ENCODE measurements at places on chromosomes 7 and 10.

- no peak for DNase-seq
These were observed 162.6 kb downstream of the UBE2H start for GRCh38 chr7:129790136-129790535.

GRCh38 chr10:95440756-95441546, 120.2 kb downstream of the SORBS1 start:
- DNase-seq: no peak

DNA sequence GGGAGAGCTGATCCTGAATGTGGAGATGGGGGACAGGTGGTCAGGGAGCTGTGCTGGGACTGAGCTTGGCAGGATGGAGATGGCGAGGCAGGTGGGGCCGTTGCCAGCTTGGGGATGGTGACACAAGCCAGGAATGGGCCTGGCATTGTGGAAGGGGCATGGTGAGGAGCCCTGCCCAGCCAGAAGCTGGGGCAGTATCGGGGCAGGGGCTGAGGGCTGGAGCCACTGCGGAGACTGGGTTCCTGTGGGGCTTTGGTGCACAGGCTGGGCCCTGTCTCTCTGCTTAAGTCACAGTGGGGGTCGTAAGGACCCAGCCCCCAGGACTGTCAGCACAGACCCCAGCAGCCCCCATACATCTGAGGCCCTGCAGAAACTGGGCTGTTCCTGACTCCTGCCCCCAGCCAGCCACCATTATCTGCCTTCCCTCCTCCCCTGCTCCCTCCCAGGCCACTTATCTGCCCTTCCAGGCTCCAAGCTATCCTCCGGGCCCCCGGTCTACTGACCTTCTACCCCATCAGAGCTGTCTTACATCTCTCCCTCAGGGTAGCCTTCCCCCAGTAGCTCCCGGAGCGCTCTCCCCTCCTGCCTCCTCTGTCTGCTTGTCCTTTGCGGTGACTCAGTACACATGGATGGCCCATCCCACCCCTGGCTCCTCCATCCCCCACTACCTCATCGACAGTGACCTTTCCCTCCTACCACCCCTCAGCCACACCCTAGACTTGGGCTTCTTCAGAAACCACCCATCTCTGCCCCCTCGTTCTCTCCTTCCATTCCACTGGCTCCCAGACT, 44.2 kb downstream of the PPIF start:
- no peak for DNase-seq

GRCh38 chr7:26007510-26007909, 144.5 kb upstream of the NFE2L3 start:
- no peak for DNase-seq

DNA sequence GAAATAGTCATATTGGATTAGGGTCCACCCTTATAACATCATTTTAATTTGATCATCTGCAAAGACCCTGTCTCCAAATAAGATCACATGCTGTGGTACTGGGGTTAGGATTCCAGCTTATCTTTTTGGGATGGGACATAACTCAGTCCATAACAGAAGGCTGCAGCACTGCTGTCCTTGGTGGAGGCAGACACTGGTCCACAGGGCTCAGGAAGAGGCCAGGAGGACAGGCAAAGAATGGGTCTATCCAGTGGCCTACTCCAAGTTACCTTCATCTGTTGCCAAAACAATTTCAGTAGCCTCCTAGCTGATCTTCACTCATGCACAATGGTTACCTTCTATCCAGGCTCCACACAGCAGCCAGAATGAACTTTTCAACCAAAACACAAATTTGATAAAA, 387.0 kb downstream of the GRID1 start:
- DNase-seq: no peak

DNA sequence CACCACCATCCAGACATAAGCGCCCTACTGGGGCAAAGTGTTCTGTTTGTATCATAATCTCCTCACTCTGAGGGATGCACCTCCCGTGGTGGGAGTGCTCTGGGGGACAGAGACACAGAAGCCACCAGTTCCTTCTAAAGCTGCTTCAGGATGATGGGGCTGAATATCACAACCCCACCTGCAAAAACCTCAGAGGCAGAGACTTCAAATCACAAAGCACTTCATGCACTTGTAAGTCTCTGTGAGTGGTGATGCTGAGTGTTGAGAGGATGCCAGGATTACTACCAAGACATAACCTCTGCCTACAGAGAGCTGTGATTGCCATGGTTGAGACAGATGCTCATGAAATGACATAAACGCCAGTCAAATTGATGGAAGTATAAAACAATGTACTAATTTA, 255.5 kb downstream of the CALN1 start:
- DNase-seq: no peak

DNA sequence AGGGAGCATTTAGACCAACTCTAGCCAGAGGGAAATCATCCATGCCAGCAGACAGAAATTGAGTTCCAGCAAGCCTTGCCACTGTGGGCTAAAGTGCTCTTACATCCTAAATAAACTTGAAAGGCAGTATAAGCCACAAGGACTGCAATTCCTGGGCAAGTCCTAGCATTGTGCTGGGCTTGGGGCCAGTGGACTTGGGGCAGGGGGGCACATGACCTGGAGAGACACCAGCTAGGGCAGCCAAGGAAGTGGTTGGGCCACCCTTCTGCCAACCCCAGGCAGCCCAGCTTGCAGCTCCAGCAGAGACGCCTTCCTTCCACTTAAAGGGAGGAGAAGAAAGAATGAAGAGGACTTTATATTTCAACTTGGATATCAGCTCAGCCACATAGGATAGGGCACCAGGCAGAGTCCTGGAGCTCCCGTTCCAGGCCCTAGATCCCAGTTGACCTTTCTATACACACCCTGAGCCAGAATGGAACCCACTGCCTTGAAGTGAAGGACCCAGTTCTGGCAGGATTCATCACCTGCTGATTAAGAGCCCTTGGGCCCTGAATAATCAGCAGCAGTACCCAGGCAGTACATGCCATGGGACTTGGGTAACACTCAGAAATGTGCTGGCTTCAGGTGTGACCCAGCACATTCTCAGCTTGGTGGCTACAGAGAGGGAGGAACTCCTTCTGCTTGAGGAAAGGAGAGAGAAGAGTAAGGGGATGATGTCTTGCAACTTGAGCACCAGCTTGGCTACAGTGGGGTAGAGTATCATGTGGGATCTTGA, 153.0 kb downstream of the GNAI1 start:
- DNase-seq: no peak

- DNase-seq: no peak
These were observed 44.0 kb upstream of the VDAC2 start for GRCh38 chr10:75166623-75166972.

GRCh38 chr7:21175714-21176113, 252.2 kb upstream of the SP4 start:
- no peak for DNase-seq

- no peak for DNase-seq
These were observed 90.6 kb downstream of the FAM171A1 start for GRCh38 chr10:15280462-15280861.

DNA sequence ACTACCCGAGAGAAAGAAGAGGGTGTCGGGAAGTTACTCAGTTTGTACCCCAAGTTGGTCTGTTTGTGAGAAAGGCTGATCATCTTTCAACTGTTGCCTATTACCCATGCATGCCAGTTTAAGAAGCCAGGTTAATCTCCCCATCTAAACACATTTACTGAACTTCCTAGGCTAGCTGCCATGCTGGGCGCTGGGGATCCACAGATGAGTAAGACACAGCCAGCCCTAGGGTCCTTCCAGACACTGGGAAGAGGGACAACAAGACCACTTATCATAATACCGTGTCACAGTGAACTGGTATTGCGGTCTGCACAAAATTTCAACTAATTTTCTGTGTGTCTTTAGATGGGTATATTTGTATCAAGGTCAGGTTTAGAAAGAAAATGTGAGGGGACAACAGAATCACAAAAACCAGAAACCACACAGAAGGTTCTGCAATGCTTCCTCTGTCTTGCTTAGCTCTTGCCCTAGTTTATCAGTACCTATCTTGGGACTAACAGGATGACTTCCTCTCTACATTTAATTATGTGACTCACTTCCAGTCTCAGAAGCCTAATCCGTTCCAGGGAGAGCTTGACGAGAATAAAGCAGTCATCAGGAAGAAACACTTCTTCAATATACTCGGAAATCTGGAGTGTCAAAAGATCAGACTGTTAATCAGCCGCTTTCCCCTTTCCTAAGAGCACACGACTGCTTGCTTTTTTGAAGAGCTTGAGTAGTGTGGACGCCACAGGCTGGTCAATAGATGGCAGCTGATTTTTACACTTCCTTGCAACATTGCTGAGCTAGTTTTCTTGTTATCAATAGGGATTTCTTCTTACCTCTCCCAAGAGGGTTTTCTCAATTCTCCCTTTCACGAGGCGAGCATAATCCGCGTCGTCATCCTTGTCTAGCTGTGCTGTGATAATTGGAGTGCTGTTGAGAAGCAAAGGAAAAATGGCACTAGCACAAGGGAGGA, 45.7 kb downstream of the POLR3A start:
- no peak for DNase-seq

DNA sequence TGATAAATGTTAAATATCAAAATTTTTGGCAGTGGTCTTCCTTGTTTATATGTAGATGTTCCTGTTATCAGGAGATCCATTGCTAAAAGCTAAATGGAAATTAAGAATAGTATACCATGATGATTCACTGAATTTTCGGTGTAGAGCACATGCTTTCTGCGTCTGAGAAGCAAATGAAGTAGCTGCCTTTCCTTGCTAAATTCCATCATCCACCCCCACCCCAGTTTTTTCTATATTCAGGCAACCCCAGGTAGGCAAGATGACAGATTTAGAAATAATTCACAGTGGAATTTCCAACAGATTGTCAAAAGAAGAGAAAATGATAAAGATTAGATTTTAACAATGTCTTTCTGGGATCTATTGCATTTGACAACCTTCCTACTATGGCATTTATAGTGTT, 231.9 kb downstream of the PLXDC2 start:
- no peak for DNase-seq

DNA sequence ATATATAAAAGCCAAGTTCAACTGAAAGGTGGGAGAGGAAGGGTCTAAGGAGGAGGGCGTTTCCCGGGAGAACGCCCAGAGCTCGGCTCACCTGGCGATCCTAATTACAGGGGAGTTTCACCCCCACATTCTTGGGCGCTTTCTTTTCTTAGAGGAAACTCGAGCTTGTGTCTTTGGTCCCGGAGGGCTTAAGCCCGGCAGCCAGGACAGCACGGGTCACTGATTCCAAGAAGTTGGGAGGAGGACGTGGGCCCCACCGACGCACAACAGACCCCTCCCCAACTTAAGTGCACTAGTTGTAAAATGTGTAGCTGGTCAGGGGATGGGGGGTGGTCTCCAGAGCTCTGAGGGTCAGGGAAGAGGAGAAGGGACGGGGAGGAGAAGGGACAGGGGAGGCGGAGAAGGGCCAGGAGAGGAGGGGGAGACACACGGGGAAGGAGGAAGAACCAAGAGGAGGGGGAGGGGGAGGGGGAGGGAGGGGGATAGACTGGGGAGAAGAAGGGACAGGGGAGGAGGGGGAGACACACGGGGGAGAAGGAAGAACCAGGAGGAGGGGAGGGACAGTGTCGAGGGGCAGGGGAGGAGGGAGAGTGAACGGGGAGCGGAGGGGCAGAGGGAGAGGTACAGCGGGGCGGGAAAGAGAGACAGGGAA, 874 bp downstream of the BAIAP2L1 start:
- DNase-seq: no peak

DNA sequence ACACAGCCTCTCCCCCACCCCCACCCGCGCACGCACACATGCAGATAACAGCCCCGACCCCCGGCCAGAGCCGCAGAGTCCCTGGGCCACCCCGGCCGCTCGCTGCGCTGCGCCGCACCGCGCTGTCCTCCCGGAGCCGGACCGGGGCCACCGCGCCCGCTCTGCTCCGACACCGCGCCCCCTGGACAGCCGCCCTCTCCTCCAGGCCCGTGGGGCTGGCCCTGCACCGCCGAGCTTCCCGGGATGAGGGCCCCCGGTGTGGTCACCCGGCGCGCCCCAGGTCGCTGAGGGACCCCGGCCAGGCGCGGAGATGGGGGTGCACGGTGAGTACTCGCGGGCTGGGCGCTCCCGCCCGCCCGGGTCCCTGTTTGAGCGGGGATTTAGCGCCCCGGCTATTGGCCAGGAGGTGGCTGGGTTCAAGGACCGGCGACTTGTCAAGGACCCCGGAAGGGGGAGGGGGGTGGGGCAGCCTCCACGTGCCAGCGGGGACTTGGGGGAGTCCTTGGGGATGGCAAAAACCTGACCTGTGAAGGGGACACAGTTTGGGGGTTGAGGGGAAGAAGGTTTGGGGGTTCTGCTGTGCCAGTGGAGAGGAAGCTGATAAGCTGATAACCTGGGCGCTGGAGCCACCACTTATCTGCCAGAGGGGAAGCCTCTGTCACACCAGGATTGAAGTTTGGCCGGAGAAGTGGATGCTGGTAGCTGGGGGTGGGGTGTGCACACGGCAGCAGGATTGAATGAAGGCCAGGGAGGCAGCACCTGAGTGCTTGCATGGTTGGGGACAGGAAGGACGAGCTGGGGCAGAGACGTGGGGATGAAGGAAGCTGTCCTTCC, 620 bp downstream of the EPO start:
- no peak for DNase-seq

GRCh38 chr10:122152544-122152943, 118.6 kb upstream of the BTBD16 start:
- DNase-seq: no peak

DNA sequence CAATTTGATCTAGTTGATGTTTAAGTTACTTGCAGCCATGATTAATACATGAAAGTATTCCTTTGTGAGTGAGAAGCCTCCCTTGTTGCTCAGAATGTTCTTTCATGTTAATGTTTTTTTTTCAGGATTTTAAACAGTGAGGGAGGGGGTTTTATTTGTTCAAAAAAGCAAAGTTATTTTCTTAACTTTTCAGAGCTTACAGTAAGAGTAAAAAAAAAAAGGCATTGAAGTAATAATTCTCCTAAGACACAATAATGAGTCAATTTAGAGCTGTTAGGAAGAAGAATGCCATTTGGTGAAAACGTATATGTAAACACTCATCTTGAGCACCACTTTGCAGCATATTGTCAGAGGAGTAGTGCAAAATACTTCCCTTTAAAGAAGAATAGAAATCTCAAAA, 105.8 kb downstream of the SEMA3A start:
- no peak for DNase-seq

GRCh38 chr7:102253973-102254370, 32.7 kb upstream of the SH2B2 start:
- DNase-seq: no peak

GRCh38 chr7:105642264-105642663, 61.0 kb upstream of the EFCAB10 start:
- no peak for DNase-seq

DNA sequence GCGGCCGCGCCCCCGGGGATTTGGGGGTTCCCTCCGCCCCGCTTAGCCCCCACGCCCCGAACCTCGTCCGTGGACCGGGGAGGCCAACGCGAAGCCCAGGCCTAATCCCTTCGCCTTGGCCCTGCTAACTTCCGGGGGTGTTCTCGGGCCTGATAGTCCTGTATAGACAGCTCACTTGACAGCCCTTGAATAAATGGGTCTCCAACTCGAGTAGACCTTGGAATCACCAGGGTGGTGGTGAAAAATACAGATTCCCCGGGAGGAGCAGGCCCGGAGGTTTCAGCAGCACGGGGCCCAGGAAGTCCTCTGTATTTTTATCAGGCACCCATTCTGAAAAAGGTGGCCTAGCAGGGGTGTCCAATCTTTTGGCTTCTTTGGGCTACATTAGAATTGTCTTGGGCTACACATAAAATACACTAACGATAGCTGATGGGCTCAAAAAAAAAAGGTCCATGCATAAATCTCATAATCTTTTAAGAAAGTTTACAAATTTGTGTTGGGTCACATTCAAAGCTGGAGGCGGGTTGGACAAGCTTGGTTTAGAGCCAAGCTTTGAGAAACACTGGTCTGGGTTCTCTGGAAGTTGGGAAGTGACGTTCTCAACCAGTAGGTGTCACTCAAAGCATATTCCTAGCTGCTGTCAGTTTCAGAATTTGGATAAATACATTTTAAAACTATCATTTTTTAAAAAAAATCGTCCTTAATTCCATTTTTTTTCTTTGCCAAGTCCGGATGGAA, 221.7 kb downstream of the PHTF2 start:
- no peak for DNase-seq

- no peak for DNase-seq
These were observed 9.4 kb downstream of the HDAC9 start for GRCh38 chr7:18504965-18505364.
